ENCODE measurements at places on chromosomes 12 and 14.

DNA sequence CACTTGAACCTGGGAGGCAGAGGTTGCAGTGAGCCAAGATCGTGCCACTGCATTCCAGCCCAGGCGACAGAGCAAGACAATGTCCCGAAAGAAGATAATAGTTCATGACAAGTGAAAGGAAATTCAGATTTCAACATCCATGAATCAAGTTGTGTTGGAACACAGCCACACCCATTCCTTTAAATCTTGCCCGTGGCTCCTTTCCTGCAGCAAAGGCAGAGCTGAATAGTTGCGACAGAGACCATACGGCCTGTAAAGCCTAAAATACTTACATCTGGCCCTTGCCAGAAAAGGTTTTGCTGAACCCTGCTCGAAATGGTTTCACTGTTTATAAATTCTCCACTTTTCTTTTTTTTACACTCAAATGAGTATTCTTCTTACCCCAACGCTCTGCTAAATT, 17.7 kb upstream of the ITPK1 start:
- no peak for DNase-seq

DNA sequence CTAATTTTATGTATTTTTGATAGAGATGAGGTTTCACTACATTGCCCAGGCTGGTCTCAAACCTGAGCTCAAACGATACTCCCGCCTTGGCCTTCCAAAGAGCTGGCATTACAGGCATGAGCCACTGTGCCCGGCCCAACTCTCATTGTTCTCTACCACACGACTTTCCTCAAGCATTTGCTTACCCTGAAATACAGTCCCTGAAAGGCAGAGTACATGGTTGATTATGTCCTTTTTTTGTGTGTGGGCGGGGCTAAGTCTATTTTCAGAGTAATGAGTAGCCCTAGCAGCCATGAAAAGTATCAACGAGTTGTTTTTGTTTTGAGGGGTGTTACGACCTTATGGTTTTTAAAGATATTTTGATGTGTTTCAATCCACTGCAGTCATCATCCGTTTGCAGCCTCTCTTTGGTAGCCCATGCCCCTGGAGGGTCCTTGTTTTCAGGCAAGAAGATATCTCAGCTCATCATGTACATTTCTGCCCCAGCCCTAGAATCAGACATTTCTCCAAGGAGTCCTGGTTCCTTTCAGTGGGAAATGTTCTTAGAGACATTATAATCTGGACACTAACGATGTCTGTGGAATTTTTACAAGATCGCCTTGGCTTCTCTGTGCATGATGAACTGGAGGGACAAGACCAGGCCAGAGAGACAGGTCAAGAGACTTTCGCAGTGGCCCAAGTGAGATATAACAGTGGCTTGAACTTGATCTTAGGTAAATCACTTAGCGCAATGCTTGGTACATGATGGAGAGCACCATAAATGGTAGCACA, 8.7 kb downstream of the ACACB start:
- DNase-seq: no peak

DNA sequence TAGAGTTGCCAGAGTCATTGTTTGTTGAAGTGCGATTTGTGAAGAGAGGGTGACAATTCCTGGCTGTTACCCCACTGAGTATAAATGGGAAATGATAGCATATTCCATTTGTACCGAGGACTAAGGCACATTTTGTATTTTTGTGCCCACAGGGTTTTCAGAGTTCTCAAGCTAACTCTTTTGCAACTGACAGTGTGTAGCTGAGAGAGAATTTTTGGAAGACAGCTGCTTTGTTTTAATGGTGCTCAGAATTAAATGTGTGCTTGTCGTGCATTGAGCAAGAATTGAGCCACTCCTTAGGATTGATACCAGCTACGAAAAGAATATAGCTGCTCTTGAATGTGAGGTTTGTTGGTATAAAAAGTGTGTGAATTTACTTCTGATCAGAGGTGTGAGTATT, 21.7 kb downstream of the ANKRD13A start:
- no peak for DNase-seq

DNA sequence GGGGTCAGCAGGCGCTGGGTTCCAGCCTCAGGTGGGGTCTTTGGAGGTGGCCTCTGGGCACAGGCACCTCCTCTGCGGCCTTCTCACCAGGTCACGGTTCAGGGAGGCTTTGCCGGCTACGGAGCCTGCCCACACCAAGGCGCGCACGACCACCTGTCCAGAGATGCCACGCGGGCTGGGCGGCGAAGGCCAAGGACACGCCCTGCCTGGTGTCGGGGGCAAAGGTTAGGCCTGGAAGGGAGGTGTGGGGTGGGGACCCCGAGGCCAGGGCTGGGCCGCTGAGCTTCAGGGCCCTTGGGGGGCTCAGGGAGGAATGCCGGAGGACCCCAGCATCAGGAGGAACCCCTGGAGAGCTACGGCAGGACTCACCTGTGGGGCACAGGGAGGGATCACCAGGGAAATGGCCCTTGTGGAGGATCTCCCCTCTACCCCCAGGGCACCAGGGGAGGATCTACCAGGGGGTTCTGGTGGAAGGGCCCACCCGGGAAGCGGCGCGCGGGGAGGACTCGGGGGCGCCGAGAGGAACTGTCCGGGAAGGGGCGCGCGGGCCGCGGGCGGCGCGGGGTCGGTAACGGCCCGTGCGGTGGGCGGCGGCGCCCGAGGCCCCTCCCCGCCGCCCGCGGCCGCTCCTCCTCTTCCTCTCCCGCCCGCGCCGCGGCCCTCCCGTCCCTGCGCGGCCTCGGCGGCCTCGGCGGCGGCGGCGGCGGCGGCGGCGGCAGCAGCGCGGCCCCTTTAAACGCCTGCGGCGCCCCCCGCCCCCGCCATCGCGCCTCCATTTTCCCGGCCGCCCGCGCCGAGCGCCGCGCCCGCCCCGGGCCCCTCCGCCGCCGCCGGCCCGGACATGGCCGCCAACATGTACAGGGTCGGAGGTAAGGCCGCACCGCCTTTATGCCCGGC, at the start of gene MTA1:
Gene MTA1 (plus strand): TSS at position 633 of the 897 bp plus-strand sequence. CDS start 209 bp downstream, at position 842.
- DNase-seq: peak; percentile 57

- DNase-seq: no peak
Measured at GRCh38 chr12:78269620-78270019, 438.9 kb downstream of the NAV3 start.

GRCh38 chr12:131101006-131101405, 147.3 kb downstream of the ADGRD1 start:
- no peak for DNase-seq

GRCh38 chr14:75851574-75851866, 130.3 kb downstream of the TGFB3 start:
- DNase-seq: no peak

DNA sequence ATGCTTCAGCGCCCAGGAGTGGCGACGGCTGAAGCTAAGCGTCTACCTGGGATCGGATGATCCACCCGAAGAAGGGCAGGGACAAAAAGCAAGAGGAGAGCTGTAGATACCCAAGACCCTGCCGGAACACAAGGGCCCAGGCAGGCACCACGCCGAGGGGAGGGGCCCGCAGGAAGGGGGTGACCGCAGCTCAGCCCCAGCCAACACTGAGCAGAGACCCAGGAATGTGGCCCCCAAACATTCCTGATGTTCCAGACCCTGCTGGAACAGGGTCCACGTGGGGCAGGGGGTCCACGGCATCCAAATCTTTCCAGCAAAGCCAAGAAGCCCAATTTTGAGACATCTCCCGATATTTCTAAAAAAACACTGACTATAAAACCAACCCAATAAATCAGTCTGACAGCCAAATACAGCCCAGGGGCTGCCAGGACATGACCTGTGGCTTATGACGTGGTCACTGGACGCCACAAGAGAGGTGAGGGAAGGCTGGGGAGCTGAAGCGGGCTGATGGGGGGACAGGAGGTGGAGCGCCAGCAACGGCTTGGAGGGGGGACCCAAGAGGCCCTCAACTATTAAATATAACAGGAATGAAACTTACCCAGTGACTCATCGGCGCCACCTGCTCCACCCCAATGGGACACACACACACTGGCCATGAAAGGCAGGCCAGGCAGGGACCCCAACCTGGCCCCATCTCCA, 58.9 kb downstream of the NCOR2 start:
- DNase-seq: peak; percentile 29

- DNase-seq: no peak
Measured at GRCh38 chr12:2003676-2004112, 563 bp downstream of the DCP1B start.

- DNase-seq: no peak
Measured at GRCh38 chr14:61099216-61099835, 118.3 kb downstream of the SLC38A6 start.

- DNase-seq: no peak
Measured at GRCh38 chr12:12925388-12925787, 26.6 kb downstream of the GPRC5D start.

GRCh38 chr12:113359133-113359938, 949 bp downstream of the PLBD2 start:
- DNase-seq: peak; percentile 21

- DNase-seq: no peak
Measured at GRCh38 chr14:37588956-37589714, 5.9 kb downstream of the FOXA1 start.

GRCh38 chr12:69056743-69057515, 124.0 kb upstream of the CPM start:
- no peak for DNase-seq

DNA sequence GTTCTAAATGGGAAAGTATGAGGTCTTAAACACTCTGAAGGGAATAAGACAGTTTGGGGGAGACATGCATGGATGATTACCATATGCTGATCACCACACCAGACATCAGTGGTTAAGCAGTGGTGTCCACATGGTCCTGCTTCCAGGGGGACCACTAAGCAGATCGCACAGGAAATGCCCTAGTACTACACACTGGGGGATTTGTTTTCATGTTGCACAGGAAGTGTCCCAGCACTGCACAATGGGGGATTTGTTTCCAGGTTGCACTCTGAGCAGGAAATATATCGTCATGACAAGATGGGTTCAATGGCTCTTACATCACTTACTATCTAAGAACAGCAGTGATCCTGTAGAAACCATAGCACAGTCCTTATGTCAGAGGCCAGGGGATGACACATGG, 245.5 kb downstream of the BCL11B start:
- DNase-seq: no peak

GRCh38 chr12:108514973-108515814, at the start of gene FICD:
TSS of gene FICD (plus strand) at chr12:108515277. CDS start at chr12:108516973, 1,696 bp downstream.
- peak; percentile 98 for DNase-seq

DNA sequence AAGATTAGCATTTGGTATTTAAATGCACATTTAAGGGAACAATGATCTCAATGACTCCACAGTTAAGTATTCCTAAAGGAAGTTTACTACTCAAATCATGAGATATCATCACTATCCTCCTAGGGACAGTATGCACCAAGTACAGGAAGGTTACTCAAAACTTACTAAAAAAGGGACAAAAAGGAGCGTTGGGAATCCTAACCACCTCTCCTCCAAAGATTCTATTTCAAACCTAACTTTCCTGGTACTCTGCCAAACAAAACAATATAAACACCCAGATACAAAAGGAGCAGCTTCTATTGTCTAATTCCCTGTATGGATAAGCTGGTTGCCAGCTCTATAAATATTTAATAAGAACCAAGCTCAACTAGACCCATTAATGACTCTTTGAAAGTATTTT, 377.7 kb downstream of the NUAK1 start:
- DNase-seq: no peak

GRCh38 chr12:62345667-62346066, 85.5 kb downstream of the USP15 start:
- no peak for DNase-seq

GRCh38 chr12:87820524-87821202, 208.5 kb downstream of the C12orf50 start:
- no peak for DNase-seq

DNA sequence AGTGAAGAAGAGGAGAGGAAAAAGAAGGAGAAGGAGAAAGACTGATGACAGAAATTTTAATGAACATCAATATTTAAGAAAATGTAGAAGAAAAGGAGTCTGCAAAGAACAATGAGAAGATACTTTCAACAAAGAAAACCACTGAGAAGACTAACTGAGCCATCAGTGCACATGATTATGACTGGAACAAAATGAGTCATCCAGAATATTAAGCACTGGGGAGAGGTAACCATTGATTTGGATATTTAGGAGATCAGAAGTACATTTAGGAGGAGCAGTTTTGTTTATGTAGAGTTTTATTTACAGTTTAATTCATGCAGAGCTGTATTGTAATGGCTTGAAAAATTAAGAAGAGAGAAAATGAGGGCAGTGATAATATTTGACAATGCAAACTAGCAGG, 159.1 kb downstream of the C12orf50 start:
- no peak for DNase-seq

- peak; percentile 82 for DNase-seq
Measured at GRCh38 chr14:80941241-80942185, at the start of gene CEP128. TSS of gene CEP128 (minus strand) at chr14:80941738.

DNA sequence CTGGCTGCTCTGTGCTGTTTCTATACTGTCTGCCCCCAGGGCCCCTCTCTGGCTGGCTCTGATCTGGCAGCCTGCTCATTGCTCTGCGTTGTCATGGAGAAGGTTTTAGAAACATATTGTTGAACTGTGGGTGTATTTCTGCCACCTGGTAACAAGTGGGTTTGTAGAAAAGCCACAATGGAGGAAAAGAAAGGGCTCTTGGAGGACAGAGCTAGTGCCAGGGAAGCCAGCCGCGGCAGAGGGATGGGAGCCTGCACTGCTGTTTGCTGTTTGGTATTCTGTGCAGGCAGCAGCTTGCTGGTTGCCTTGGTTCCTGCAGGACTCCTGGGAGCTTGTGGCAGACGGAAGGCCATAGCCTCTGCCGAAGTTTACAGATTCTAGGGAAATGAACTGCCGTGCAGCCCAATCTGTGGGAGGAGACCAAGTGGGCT, 15.1 kb downstream of the CCDC177 start:
- no peak for DNase-seq

DNA sequence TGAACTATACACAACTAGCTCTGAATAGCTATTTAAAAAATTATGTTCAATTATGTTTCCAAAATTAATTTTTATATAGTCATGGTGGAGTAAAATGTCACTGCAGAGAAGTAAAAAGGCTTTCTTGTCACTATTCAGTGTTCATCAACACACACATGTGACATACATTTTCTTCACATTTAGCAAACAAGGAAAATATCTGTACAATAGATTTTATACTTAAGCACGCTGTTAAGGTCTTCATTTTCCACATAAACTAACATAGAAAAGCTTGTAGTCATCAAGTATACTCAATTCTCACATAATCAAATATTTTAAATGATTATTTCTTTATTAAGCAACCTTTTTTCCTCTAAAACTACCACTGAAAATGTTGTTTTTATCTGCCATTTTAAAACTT, 141.2 kb upstream of the DIO2 start:
- no peak for DNase-seq

- DNase-seq: no peak
Measured at GRCh38 chr14:81710232-81710845, 176.7 kb upstream of the SEL1L start.

DNA sequence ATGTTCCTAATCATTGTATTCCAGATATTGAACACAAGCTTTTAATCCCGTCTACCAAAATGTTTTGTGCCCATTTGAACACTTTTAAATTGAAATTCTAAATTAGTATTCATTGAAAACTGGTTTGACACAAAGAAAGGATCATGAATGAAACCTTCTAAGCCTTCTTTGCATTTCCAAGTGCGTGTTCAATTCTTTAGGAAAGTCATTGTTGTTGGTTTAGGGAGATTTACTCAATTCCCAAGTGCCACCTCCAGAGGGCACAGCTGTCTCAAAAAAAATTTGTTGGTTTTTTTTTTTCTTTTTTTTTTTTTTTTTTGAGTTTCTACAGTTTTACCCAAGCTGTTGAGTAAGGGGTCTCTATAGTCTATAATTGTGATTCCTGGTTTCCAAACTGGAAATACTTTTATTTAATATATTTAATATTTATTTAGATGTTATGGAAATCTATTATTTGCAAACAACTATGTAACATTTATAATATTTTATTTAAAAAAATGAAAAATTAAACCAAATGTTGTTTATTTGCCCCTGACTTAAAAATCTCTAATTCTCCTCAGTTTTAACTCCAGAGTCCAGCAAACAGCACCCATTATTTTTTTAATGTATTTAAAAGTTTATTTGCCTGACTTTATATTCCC, 79.9 kb downstream of the NEDD1 start:
- no peak for DNase-seq
